ENCODE measurements at places on chromosomes 2 and 18.

GRCh38 chr2:75053484-75054112, 95.2 kb downstream of the POLE4 start:
- DNase-seq = no peak

GRCh38 chr18:3914833-3915610, 465.1 kb downstream of the TGIF1 start:
- no peak for DNase-seq

DNA sequence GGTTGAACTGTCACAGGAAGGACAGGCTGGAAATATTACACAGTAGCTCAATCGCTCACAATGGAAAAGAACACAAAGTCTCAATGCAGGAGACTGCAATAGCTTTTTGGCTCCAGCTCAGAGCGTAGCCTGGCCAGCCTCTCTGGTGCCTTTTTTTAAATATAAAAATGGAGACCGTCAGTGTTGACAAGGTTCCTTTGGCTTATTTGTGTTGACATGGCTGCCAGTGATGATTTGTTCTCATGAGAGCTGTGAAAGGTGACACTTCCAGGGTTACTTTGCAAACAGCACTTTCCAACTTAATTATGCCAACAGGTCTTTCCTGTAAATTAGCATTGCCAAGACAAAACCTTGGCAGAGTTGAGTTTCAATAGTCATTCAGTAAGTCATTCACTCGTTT, 70.8 kb downstream of the KCNE4 start:
- DNase-seq = peak; percentile 20

GRCh38 chr2:105377871-105378270, 21.0 kb downstream of the FHL2 start:
- DNase-seq = no peak

DNA sequence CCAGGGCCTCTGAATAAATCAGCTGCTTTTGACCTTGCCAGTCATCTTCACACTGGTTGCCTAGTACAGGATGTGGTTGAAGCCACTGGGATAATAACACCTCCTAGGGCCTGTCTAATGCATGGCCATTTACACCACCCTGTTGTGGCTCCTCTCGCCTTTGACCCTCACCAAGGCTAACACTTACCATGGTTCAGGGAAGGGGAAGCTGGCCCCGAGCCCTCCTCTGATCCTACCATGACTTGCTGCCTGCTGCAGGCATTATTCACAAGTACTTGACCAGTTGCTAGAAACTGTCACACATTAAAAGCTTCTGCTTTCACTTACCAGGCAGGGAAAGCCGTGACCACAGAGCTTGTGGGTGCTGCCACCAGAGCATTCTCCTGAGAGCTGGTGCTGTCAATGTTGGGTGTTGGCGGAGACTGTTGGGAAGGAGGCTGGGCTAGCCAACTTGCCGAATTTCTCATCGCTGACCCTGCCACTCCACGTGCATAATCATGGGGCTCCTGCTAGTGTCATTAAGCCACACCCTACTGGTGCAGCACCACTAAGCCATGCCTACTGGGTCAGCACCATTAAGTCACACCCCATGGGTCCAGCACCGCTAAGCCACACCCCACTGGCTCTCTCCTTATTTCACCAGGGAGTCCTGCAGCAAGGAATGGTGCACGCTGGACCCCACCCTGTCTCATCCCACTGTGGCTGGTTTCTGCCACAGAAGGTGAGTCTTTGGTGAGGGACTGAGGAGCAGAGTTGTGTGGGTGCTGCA, 47.0 kb upstream of the TTC39C start:
- no peak for DNase-seq

- peak; percentile 38 for DNase-seq
Measured at GRCh38 chr18:48889115-48889941, 61.4 kb downstream of the SMAD7 start.

GRCh38 chr2:1729242-1729641, 15.1 kb downstream of the PXDN start:
- DNase-seq = no peak

GRCh38 chr18:13239171-13239956, 20.8 kb downstream of the LDLRAD4 start:
- no peak for DNase-seq

GRCh38 chr2:181231886-181232621, 225.1 kb upstream of the ITGA4 start:
- no peak for DNase-seq
